Uterus (tissue), 4 donors: ENCODE measurements at places on chromosomes 2 and 18. TPM values are rescaled to one million over a fixed set of nuclear protein-coding genes. Genes with fewer than 3 reads are reported as not detected.

- DNase-seq, result no peak
These were observed 18.7 kb upstream of the SULT1C3 start for GRCh38 chr2:108220942-108221541.

The RNPEPL1 gene
- total RNA-seq, result 38.7 TPM

The DCDC2C gene
- not detected for total RNA-seq

GRCh38 chr18:55878224-55878623, 290.2 kb upstream of the TCF4 start:
- DNase-seq, result no peak

DNA sequence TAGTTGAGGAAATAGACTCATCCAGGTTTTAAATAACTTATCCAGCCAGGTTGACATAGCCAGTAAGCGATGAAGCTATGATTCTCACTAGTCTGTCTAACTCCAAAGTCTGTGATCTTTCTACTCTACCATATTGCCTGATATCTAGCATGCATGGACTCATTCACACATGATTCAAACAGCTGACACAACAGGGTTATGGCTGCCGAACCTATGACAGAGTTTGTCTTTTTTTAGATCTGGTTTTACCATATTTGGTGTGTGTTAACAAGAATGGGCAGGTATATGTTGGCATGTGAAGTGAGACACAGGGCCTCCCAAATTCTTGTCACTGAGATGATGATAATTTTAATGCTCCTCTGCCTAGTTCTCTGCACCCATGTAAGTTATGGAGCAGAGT, 210.6 kb downstream of the BABAM2 start:
- DNase-seq, result no peak

The INHBB gene
- total RNA-seq, result 5.4 TPM

DNA sequence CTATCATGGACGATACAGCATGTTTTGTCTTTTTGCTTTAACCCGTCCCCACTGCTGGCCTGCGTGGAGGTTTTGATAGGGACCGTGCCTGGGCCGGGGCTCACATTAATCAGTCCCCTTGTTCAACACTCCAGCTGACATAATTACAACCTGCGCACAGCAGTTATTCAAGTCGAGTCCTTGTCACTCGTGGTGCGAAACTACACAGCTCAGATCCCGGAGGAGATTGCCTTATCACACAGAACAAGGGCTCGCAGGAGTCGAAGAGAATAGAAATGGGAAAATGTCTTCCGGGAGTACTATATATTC, 304.4 kb downstream of the ZNF407 start:
- DNase-seq, result no peak

DNA sequence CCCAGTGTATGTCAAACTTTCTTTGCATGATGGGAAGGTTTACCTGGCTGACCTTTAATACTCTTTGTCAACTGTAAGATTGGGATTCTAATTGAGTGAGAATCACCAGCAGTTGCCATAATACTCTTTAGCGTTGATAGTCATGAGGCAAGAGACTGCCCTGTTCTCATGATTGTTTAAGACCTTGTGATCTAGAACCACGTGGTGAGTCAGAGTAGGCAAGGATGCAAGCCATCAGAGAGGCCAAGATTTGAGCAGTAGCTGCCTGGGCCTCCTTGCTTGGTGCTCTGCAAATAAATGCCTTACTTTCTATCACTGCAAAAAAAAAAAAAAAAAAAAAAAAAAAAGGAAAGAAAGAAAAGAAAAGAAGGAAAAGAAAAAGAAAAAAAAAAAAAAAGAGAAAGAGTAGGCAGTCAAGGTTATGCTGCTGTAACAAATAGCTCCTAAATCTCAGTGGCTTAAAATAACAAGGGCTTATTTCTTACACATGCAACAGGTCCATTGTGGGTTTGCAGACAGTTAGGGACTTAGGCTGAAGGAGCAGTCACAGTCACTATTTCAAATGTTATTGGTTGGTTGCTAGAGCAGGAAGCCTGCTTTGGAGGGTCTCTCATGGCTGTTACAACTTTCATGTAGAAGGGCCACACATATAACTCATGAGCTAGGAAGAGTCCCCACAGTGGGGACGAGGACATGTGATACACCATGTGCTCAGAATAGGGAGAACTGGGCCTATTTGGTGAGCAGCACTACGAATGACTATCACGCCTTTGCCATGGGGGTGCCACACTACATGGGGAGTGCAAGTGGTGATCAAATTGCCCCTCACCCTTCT, 21.7 kb downstream of the IL1R2 start:
- DNase-seq, result no peak

The CFAP53 gene
- 0.95 TPM for total RNA-seq

DNA sequence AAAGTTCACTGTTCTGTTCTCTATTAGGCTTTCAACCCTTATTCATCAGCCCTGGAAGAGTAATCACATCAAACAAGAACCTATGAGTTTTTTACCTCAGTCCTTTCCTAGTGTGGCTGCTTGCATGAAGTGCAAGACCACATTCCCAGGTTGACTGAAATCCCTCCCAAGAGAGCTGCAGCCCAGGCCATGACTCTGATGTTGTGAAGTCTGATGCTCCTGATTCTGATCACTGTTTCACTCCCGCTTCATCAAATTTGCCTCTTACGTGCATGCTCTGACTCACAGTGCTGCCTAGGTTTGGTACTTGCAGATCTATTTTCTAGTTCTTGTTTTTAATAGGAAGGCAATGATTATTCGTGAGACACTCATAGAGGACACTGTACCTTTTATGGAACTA, 58.2 kb upstream of the DSEL start:
- no peak for DNase-seq

GRCh38 chr2:115569547-115569946, 1127.1 kb downstream of the DPP10 start:
- DNase-seq, result no peak

The IL1F10 gene
- not detected for total RNA-seq

The CIB4 gene
- total RNA-seq, result not detected

The GALNT3 gene
- 17.7 TPM for total RNA-seq

DNA sequence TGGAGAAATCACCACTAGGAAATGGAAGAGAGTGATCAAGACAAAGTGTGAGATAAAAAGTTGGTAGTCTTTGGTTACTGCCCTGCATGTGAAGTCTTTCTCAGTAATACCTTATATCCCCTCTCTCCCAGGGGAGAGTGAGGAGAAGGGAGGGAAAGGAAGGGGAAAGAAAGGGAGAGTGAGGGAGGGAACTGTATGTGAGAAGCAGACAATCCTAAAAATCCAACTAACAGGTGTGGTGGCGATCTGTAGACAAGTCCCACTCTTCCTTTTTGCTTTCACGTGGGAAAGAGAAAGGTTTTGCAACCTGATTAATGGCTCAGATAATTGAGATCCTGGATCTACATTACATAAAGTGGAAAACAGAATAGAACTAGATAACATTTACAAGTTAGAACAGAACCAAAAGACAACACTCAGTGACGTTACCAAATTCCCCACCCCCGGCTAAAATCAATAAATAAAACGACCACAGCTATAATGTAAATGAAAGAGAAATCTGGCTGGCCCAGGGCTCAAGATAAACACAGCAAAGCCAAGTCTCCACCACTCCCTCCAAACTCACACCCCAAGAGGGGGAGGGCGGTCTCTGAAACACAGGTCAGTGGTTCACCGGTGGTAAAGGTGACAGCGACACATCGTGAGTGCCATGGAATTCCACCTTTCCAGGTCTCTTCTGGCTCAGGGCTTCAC, 10.0 kb upstream of the APCDD1 start:
- no peak for DNase-seq

DNA sequence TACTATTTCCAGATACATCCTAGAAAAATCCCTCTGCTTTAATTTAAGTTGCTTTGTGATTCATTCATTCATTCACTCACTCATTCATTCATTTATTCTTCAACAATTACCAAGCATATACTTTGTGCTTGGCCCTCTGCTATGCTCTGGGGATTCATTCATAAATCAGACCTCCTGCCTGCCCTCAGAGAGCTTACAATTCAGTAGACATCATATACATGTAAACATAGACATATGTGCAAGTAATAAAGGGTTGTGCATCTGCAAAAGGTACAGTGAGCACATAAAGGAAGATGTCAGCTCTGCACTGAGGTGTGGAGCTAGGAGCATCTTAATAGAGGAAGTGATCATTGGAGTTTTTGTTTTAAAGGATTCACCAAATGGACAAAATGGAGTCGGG, 189.4 kb downstream of the AGPS start:
- DNase-seq, result no peak

The LRRTM1 gene
- not detected for total RNA-seq

GRCh38 chr2:3779496-3780049, 76.2 kb downstream of the DCDC2C start:
- no peak for DNase-seq

The DUSP2 gene
- 33.3 TPM for total RNA-seq

GRCh38 chr2:71554706-71555056, 101.3 kb downstream of the DYSF start:
- DNase-seq, result no peak

DNA sequence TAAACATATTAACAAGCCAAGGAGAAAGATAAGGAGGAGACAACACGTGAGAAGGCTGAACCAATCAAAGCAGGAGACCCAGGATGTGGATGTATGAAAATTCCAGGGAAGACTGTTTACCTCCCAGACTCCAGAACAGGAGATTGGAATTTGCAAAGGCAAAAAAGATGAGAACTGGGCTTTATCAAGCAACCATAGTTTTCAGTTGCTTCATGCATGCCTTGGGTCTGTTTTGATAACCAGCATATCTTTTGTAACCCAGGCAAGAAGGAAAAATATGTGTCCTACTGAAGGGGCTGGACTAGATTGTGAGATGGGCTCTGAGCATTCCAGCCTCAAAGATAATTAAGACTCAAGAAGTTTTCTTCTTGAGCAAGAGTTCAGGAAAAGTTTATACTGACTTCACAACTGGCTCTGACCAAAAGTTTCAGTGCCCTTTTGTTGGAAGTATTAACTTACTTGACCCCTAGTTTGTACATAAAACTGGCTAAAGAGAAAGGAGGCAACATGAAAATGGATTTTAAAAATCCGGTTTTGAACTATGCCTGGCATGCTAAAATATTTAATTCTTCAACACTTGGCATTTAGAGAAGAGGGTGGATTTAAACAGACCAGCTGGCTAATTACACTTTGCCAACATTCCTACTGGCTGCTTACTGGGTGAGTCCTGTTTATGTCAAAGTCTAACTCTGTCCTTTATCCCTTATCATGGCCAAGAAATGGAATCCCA, 79.3 kb upstream of the CD28 start:
- DNase-seq, result no peak

DNA sequence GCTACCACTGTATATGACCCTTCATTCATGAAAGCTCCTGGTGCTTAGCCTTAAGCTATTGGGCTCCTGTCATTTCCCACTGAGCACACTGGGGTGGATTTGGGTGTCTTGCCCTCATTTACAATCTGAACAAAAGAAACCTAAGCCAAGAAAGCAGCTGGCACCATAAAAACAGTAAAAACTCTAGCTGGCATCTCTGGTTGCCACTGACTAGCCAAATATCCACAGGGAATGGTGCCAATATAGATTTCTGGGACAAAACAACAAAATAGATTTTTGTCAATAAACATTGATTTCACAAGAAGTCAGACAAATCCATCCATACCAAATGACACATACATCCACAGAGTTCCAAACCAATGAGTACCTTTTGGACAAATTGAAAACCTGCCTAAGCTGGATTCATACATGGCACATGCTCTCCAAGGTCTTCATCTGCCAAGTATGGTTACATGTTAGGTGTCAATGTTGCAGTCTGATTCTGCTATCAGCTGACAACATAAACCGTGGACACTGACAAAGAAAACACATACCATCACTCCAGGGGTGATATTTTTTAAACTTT, 1081.5 kb upstream of the ZEB2 start:
- DNase-seq, result no peak

- no peak for DNase-seq
These were observed 123.1 kb downstream of the LPIN1 start for GRCh38 chr2:11869391-11869991.

GRCh38 chr2:239192975-239193374, 207.8 kb downstream of the HDAC4 start:
- peak; percentile 12 for DNase-seq

- DNase-seq, result no peak
These were observed 28.2 kb downstream of the LPIN2 start for GRCh38 chr18:2984703-2985261.

DNA sequence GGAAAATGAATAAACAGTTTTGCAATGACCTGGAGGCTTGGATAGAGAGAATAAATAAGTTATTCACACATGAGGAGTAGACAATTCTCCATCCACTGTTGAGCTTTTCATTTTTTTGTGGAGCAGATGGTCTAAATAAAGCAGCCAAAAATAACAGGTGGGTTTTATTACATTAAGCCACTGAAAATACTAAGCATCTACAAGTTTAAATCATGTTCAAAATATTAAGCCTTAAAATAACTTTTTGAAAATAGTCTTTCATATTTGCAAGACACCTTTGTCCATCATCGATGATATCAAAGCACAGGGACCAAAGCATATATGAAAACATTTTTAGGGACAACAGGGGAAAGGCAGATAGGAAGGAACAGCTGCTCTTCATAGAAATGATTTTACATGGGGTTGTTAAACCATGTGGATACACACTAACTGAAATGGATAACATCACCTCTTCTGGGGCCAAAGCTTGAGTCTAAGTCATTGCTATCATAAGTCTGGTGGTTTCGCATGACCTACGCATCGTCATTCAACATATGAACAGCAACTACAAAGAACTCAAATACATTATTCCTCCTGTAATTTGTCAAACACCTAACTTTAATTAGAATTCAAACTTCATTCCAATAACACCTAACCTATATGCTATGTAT, 197.6 kb upstream of the CHST9 start:
- DNase-seq, result no peak
